ENCODE measurements at places on chromosomes 2 and 18.

- DNase-seq: no peak
Observed at GRCh38 chr2:53545604-53546003, 222.0 kb upstream of the CHAC2 start.

GRCh38 chr2:159982270-159982669 is 80.1 kb downstream of the PLA2R1 start:
- no peak for DNase-seq

DNA sequence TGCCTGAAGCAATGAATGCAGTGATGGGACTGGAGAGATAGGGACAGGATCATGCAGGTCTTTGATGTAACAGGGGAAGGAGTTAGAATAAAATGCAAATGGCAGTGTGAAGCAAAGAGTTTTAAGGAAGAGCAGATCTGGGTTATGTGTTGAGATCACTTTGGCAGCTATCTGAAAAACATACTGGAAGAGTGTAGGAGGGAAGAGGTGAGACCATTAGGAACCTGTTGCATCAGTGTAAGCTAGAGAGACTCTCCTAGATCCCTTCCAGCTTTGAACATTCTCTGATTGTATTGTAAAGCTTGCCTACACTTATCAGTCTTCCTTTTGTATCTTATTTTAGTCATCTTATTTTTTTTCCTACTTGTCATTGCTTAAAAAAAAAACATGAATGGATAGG is 10.5 kb downstream of the ACVR2A start:
- DNase-seq: no peak

- DNase-seq: no peak
Observed at GRCh38 chr2:32904751-32905150, 42.0 kb upstream of the LTBP1 start.

- no peak for DNase-seq
Observed at GRCh38 chr2:220815698-220816097, 756.4 kb downstream of the EPHA4 start.

DNA sequence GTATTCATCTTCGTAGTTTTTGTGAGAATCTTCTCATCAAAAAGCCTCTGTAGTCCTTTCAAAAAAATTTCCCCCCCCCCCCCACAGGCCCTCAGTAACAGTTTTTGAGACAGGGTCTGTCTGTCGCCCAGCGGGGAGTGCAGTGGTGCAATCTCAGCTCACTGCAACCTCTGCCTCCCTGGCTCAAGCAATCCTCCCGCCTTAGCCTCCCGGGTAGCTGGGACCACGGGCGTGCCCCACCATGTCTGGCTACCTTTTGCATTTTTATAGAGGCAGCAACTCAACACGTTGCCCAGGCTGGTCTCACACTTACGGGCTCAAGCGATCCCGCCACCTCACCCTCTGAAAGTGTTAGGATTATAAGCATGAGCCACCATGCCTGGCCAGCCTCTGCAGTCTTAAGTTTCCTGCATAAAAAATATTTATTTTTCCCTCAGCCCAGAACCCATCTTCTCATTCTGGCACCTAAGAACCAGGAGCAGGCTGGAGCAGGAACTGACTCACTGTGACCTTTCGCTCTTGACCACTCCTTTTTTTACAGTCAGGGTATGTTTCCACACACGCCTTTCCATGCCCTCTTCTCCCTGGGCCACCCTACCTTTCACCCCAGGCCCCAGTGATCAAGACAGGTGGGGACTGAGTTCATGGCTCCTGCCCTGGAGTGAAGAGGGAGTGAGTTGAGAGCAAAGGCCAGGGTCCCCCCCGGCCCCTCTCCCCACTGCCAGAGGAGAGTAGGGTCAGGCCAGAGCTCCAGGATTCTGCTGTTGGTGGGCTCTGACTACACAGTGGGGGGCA is 32.5 kb upstream of the NT5DC4 start:
- no peak for DNase-seq

GRCh38 chr18:22563164-22563583 is 145.5 kb upstream of the CTAGE1 start:
- DNase-seq: no peak

GRCh38 chr2:59389240-59389639 is 1148.1 kb upstream of the FANCL start:
- no peak for DNase-seq

GRCh38 chr2:218010984-218011652 is 8.3 kb upstream of the TNS1 start:
- DNase-seq: no peak

DNA sequence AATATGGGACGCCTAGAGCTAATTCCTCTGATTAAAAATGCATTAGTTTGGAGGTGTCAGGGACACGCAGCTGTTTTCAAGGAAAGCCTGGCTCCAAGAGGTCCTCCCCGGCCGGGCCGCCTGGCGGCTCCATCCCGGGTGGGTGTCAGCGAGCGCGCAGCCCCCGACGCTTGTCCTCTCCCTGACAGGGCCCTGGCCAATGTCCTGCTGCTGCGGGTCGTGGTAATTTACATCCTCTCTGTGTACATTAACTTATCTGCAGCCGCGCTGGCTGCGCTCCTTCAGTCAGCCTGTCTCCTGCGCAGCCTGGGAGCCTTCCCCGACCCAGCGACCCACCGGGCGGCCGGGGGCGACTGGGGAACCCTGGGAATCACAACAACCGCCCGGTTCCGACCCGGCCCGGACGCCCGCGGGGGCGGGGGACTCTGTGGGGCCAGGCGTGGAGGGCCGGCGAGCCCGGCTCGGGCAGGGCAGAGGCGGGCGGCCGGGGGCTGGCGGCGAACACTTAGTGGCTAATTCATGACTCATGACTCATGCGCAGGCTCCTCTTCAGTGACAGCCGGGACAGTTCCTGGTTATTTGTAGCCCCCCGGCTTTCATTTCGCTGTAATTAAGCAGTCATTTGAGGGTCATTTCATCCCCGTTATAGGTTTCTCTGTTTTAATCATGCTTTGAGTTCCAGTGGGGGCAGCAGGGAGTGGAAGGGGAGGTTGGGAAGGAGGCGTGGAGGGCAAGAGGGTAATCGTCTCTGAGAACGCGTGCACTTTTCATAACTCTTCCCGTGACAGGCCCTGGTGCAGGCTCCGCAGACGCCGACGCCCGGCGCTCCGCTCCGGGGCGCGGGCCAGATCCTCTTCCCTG is 141.9 kb upstream of the CTAGE1 start:
- no peak for DNase-seq

GRCh38 chr2:38462121-38462661 is 85.1 kb upstream of the ATL2 start:
- DNase-seq: no peak

DNA sequence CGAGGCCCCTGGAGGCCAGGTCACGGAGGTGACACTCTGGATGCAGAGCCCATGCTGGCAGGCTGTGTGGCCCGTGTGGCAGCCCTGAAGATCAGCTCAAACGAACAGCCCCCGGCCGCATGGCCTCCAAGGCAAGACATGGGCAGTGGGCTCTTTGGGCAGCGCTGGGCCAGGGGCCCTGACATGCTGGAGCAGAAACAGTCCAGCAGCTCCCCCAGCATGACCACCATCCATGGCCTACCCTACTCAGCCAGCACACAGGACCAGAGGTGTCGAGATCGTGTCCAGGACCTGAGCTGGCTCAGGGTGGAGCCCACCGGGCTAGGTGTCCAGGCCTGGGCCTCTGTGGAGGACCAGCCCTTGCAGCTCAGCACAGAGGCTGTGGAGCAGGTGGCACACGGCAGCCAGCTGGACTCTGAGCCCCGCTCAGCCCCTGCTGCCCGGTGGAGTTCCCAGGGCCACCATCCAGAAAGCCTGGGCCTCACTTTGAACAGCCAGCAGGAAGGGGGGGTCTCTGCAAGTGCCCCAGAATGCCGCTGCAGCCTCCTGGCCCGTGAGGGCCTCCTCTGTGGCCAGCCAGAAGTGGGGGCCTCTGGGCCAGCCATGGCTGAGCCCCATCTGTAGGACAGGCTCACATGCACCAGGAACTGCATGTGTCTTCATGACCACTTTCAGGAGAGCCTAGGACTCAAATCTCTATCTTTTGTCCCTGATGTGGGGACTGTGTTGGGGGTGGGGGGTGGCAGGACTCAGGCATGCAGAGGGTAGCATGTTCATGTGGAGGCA is 8.9 kb downstream of the AMER3 start:
- no peak for DNase-seq

DNA sequence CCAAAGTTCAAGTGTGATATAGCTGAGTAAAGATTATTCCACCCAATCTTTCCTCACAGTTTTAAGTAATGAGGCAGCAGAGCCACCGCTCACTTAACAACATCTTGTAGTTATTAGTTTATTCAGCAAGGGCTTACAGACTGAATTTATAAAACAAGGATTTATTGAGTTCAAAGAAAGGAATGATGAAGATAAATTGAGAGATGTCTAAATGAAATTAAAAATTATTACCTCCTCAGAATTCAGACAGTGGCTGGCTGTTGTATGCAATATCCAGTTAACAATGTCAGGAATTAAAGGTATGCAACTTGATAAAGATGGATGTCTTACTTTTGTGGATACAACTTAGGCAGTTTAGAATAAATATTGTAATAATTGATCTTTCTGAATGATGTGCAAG is 927.3 kb upstream of the CDH2 start:
- DNase-seq: no peak

GRCh38 chr2:156903335-156903734 is 354.2 kb upstream of the GALNT5 start:
- DNase-seq: no peak

GRCh38 chr2:205568620-205569019 is 113.7 kb upstream of the NRP2 start:
- no peak for DNase-seq

GRCh38 chr18:811182-811891 is 705 bp downstream of the YES1 start:
- no peak for DNase-seq

DNA sequence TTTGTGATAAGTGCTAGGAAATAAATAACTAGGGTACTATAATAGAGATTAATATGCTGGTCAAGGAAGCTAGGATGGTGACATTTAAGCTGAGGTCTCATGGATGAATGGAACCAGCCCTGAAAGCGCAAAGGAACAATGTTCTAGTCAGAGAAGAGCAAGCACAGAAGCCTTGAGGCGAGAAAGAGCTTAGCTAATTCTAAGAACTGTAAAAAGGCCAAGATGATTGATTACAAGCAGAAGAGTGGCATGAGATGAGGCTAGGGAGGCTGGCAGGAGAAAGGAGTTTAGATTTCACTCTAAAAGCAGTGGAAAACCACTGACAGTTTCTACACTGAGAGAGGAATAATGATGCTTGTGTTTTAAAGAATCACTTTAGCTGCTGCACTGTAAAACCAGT is 3.4 kb upstream of the YIPF4 start:
- DNase-seq: no peak

DNA sequence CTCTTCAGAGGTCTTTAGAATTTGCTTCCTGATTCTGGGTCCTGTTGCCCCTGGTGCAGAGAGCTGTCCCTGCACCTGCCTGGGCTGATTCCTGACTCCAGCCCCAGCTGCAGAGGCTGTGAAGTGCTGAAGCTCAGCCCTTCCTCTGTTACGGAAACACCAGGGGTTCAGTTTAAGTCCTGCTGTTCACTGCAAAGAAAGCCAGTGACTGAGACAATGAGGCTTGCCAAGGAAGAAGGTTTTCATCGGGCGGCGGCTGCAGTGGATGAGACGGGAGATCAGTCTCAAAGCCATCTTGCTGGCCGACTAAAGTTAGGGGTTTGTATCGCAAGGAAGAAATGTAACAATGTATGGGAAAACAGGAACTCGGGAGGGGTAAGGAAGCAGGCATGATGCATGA is 142.4 kb upstream of the ZNF236 start:
- no peak for DNase-seq

GRCh38 chr2:76867854-76868253 is 654.3 kb downstream of the LRRTM4 start:
- DNase-seq: no peak

DNA sequence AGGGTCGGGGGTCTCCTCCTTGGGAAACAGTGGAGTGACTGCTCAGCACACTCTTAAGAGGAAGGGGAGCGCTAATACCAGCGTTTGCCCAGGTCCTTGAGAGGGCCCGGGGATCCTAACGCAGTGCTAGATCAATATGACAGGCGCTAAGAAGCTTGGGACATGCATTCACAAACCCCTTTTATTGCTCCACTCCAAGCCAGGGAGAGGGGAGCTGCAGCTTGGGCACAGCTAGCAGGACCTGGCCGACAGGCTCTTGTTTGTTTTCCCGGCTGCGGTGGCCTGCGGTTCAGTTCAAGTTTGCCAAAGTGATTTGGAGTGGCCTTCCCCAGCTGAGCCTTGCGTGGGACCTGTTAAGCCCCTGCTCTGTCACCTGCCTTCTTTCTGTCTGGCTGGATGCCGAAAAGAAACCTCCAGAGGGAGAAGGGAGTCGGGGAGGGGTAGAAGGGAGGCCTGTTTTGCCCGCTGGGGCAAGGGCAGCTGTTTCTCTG is 152.1 kb downstream of the GLI2 start:
- DNase-seq: no peak

GRCh38 chr2:12096051-12096787 is 349.8 kb downstream of the LPIN1 start:
- DNase-seq: no peak

- DNase-seq: no peak
Observed at GRCh38 chr2:128646691-128647090, 328.0 kb upstream of the HS6ST1 start.

GRCh38 chr2:233929352-233930022 is 12.3 kb downstream of the TRPM8 start:
- DNase-seq: no peak

DNA sequence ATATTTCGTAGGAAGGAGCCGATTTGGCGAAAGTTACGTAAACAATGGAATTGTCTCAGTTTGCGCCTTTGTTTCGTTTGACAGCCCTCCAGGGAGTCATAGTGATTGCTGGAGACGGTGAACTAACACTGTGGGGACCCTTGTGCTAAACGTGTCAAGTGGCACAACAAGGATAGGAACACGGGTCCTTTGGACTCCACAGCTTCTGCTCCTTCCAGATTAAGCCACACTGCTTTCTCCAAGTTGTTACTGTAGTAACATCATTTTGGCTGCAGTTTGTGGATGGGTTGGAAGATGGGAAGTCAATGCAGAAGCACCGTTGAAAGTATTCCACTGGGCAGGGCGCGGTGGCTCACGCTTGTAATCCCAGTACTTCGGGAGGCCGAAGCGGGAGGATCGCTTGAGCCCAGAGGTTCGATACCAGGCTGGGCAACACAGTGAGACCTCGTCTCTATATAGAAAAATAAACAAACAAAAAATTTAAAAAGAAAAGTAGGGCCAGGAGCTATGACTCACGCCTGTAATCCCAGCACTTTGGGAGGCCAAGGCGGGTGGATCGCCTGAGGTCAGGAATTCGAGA is 636 bp upstream of the IMMT start:
- no peak for DNase-seq

DNA sequence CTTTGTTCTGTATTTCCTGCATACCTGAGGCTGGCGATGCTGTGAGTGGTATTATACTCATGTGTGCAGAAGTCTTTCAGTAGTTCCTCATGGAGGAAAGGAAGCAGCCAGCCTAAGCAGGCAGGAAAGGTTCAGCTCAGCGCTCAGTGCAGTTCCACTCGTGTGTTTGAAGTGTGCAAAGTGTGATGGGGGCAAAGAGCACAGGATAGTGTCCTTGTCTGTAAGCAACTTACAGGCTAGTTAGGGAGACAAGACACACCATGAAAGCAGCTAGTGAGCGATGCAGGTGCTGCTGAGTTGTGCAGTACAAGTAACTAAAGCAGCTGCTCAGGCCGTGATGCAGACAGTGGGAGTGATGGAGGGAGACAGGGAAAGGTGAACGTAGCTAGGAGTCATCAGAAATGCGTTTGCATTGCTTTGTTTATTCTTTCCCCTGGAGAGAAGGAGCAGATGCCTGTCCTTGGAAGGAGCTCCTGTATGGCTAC is 146.2 kb downstream of the LDLRAD4 start:
- DNase-seq: no peak

- DNase-seq: no peak
Observed at GRCh38 chr2:26223018-26223417, 21.4 kb downstream of the HADHA start.
